ENCODE measurements at places on chromosomes 5 and 9.

DNA sequence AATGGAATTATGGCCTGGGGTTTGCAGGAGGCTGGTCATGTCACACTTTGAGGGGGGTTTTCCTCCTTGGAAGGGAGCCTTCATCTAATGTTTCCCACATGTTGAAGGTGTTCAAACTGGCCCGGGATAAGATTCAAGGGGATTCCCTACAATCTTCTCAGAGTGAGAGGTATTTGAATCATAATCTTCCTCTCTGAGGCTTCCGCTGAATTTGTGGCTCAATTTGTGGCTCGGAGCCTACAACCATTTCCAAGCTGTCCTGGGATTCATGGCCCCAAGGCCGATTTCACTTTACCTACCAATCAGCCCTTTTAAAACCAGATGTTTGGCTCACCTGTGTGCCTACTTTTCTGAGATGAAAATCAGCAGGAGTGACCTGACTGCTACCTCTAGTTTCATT lies 3.9 kb downstream of the TNC start:
- no peak for DNase-seq

DNA sequence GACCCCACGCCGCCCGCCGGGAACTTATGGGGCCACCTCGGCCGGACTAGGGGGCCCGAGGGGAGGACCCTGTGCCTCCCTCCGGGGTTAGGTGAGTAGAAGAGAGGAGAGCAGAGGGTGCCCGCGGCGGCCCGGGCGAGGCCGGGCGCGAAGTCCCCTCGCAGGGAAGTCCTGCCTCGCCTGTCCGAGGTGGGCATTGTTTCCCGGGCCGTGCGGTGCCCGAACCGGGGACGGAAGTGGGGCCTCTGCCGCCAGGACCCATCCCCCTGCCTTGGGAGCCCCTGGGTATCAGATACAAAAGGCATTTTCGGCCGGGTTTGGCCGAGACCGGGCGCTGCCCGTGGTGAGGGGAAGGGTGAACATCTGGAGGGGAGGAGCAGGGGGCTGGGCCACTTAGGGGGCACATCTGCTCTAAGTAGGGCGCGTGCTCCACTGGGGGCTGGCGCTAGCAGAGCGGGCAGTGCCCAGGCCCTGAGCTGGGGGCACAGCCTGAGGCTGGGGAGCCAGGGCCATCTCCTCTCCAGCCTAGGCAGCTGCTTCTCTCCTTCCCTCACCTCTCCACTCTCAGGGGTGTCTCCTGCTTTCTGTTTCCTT lies 48.2 kb downstream of the DAB2IP start:
- no peak for DNase-seq

GRCh38 chr9:124140941-124141568 lies 116.7 kb upstream of the NEK6 start:
- DNase-seq, result no peak

DNA sequence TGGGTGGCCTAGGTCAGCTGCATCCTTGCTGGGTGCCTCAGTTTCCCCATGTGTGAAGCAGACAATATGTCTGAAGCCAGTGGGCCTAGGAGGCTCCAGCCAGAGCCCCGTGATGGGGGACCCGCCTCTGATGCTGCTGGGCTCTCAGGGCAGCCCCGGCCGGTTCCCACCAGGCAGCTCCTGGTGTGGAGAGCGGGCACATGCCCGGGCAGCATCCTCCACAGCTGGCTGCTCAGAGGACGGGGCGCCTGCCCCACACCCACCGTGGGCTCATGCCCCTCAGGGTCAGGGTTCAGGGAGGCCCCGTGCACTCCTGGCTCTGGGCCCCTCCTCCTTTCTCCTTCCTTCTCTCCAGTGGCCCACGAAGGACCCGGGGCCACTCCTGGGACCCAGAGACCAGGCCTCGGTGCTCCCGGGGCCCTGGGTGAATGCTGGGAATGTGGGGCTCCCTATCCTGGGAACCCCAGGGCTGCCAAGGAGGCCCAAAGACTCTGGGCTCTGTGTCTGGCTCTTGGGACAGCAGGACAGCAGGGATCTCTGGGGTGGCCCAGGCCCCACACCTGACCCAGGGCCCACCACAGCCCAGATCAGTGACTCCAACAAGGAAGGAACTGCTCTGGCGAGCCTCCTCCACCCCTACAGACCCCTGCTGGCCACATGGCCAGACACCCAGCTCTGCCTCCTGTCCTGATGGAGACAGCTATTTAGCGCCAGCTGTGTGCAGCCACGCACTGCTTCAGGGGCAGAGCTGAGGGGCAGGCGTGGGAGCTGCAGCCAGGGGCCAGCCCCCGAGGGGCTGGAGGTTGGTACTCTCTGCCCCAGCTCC lies 39.5 kb upstream of the EGFL7 start:
- no peak for DNase-seq

DNA sequence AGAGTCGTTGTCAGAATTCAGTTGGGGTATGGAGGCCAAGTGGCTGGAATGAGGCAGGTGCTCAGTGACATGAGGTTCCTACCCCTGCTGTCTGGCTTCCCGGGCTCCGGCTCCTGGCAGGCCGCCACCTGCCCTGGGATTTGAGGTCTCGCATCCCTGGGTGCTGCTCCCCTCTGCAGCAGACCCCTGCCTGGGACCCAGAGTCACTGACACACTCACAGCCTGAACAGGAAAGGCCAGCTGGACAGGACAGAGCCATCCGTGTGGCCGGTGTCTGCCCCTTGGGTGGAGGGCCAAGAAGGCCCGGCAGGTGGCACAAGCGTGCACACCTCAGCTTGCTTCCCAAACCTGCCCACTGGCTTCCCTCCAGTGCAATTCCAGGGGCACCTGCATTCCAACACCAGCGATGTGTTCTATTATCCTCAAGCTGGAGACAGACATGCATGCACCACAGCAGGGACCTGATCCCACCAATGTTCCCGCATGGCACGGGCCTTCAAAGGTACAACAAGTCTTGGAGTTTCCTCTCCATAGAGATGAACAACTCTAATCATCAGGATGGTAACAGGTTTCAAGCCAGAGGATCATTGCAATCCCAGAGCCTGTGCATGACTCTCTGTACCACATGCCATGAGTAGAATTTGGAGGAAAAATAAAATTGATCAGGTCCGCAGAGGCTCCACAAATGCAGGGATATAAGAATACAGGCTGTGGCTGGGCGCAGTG lies 45.6 kb upstream of the RNF130 start:
- no peak for DNase-seq

- DNase-seq, result no peak
These were observed 61.7 kb downstream of the SLC38A9 start for GRCh38 chr5:55650386-55650785.

GRCh38 chr9:32554591-32554990 lies 2.2 kb upstream of the TOPORS start:
- DNase-seq, result no peak

DNA sequence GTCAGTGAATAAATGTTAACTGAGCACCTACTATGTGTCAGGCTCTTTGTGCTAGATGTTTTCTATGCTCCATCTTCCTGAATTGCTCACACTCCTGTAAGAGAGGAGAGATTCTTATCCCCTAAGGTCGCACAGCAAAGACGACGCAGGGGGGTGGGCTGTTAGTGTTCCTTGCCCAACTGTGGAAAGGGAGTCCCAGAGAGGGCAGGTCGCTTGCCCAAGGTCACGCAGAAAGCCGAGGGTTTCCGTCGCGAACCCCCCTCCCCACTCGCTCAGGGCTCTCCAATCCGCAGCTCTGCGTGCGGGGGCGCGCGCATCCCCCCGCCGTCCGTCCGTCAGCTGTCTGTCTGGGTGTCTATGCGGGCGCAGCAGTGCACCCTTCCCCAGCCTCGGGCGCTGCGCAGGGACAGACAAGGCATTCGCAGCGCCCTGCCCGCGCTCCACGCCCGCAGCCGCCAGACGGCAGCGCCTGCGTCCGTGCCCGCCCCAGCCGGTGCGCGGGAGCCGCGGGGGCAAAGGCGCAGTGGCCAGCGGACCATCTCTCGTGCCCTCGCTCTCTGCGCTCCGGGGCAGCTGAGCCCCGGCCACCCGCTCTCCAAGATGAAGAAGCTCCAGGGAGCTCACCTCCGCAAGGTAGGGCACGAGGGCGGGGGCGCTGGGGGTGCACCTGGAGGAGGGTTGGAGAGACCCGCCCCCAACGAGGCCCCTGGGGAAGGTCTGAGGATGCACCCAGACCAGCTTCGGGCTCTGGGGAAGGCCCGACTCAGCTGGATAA lies at the start of gene SLC6A7:
Gene SLC6A7 (plus strand): TSS at position 335 of the 775 bp plus-strand sequence. CDS start 266 bp downstream, at position 601.
- DNase-seq, result no peak

DNA sequence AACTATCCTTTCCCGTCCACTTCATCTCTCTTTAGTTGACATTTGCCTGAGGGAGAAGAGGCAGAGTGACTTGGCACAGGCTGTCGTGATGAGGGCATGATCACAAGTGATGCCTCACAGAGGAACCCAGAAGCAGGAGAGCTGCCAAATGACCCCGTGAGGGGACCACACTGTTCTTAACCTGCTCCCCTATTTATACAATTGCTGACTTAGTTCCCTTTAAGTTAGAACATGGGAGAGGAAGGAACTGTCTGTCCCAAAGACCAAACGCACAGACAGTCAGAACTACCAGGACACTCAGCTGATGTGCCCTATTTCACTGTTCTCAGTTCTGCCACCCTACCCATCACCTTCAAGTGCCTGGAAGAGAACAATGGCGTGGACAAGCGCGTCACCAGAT lies 73.7 kb downstream of the SLC1A3 start:
- DNase-seq, result peak; percentile 46

GRCh38 chr5:45521067-45521466 lies 175.1 kb downstream of the HCN1 start:
- no peak for DNase-seq

DNA sequence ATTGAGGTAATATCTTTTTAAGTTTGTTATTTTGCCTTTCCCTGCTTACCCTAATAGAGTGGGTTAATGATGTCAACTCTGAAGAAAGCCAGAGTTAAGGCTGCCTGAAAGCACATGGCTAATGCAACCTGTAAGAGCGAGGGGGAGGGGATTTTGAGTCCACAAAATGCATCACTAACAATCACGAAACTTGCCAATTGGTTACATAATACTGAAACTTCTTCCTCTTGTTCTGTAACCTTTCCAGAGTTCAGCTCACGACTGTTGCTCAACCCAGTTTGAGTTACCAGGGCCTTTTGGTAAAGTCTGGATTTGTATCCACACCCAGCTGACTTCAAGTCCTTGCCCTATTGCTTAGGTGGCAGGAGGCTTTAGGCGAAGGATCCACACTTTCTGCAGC lies 308.8 kb downstream of the EFNA5 start:
- DNase-seq, result no peak

DNA sequence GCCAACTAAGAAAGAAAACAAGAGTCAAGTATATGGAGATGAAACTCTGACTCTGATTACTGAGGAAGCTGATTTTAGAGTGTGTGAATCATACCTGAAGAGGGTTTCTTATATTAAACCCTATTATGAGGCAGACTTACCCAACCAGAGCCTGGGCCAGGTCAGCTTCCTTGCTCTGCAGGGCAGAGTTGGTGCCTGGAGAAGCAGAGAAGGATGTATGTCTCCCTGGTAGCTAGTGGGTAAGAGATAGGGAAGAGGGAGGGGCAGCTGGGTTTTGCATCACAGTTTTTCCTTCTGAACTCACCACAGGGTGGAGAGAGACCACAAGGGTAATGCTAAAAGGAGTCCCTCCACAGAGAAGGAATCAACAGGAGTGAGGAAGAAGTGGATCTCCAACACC lies 104.1 kb downstream of the CMYA5 start:
- DNase-seq, result no peak

DNA sequence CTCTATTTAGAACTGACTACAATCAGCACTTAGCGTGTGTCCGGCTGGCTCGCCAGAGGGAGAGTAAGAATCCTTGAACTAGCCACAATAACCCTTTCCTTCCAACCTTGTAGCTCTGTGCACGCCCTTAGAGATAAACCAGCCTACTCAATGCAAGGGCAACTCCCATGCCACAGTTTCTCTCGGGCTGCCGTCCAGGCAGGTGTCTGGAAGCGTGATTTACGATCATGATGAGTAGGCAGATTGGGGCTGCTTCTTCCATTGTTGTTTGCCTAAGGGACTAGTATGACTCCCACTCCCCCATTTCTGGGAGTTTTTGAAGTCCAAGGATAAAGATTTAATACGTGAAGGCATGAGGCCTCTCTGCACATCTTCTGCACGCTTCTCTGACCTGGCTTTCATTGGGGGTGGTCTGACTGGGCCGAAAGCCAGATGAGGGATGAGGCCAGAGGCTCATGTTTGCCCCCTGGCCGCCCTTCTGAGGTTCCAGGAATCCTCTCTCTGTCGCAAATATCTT lies 134.0 kb upstream of the MYO10 start:
- DNase-seq, result no peak

GRCh38 chr5:174101195-174101730 lies 55.8 kb downstream of the NSG2 start:
- no peak for DNase-seq

DNA sequence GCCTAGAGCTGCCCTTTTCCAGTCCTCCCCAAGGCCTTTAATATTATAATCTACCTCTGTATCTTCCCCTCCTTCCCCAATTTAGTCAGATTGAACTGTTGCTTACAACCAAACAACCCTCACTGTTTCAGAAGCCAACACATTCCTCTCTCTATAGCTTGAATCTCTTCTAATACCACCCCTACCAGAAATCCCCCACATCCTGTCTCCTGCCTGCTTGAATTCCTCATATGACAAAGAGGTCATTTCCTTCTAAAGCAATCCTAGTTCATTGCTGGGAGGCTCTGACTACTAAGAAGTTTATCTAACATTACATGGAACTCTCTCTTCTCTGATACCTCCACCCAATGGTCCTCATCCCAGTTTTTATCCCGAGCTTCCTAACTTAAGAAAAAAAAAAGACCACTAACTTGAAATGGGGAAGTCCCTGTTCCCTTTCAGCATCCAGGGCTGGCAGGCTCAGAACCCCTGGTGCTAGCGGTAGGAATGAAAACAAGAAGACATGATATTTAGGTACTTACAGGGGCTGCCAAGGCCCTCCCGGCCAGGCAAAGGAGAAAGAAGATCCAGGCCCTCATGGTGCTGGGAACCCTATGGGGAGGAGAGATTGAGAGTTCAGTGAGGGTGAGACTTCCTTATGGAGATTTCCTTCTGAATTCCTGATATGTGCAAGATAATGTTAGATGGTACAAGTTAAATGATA lies 11.0 kb downstream of the SPARC start:
- no peak for DNase-seq

GRCh38 chr9:130927995-130928900 lies 10.8 kb downstream of the FIBCD1 start:
- no peak for DNase-seq

DNA sequence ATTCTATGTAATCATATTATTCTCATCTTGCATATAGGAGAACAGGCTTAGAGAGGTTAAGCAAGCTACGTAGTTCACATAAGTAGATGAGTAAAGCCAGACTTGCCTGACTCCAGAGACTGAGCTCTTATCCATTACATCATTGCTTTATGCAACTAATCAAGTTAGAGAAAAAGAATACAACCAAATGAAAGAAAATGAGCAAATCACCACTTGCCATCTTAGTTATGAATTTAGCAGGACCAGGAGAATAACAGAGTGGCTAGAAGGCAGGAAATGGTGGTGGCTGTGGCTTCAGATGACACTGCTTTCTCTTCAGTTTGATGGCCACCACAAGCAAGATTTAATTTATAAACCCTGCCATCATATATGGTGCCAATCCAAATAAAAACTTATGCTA lies 26.6 kb downstream of the POC5 start:
- DNase-seq, result no peak

GRCh38 chr9:26244661-26245451 lies 566.6 kb upstream of the TUSC1 start:
- no peak for DNase-seq
